ENCODE measurements at places on chromosomes 12 and 14.

DNA sequence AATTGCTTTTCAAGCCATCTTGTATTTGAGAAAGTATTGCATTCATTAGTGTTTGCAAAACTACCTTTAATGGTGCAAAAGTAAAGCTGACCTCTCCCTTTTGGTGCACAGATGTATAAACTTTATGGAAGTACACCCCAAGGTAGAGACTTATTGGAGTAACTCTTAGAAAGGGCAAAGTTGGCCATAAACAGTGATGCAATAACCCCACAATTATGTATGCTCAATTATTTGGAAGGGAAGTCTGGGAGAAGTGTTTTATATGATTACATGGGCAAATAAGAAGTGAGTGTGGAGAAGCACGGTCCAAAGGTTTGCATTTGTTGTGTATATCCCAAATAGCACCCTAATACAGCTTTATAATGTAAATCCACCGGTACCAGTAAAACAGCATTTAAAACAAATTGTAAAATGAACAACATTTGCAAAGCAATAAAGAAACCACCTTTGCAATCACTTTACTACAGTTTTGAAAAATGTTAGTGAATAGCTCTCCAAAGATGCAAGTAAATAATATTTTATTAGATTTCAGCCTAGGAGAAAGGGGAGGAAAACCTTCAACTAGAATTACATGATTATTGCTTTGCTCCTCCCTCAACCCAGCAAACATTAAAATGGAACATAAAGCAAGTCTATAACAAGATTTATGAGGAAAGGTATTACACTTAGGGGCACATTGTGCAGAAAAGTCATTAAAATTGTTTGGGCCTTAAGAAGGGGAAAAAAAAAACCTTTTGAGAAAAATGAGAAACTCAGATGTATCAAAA, 70.5 kb downstream of the HMGA2 start:
- DNase-seq: no peak

DNA sequence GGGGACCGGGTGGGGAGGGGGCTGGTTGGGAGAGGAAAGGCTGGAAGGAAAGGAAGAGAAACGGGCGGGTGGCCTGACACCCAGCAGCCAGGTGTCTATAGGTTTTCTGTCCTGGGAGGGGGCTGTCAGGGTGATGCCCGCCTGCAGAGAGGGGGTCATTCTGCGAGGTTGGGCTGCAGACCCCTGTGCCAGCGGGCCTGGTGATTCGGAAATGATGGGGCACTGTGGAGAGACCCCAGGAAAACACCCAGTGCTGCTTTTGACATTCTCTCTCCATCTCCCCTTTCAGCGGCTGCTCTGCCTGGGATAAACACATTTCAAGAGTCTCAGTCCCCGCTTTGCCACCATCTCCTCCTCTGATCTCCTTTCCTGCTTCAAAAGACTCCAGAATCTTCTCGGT, 168.5 kb upstream of the RTL1 start:
- DNase-seq: no peak

DNA sequence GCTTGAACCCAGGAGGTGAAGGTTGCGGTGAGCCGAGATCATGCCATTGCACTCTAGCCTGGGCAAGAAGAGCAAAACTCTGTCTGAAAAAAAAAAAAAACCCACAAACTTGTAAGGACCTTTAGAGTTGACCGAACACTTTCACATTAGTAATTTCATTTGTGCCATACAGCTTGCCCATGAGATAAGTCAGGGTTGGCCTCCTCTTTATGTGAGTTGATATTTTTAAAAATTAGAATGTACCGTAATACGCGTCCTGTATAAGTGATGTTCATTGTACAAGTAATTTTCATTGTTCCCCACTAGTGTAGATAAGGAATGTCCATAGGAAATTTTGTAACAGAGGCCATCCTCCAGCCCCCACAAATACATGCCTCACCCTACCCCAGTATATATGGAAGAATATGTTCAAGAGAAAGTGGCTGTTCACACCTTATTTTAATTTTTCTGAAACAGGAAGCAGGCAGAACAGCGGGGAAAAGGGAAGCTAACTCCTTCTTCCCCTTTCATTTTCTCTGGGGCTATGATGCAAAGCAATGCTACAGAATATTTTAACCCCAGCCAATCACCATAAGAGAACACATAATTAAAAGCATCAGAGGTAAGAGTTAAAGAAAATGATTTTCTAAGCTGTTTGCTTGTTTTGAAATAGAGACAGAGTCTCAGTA, 31.9 kb upstream of the HIF1A start:
- no peak for DNase-seq

DNA sequence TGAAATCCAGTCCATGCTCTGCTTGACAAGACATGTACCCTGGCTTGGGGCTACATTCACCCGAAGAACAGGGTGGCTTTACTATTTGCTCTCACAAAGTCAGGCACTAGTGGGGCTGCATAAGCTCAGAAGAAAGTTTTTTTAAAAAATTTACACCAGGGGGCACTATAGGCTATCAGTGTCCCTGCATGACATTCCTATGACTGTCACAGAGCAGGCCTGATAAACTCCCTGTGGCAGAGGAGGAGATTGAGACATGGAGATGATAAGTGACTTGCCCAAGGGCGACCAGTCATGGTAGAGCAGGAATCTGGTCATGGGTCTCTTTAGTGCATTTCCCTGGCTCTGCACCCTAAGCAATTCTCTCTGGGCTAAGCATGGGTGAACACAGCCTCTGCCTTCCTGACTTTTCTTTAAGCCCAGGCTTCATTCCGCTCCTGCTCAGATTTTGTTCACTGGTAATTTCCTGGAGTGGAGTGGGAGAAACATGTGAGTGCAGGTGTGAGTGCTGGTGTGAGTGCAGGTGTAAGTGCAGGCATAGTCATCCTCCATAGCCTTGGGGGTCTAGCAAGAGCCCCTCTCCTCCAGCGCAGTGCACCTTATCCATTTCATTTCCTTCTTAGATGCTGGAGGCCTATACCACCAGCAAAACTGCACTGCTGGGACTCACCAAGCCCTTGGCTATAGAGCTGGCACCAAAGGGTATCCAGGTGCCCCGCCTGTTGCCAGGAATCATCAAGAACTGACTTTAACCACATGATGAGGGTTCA, 91.6 kb downstream of the DHRS2 start:
- DNase-seq: peak; percentile 60

GRCh38 chr12:73225941-73226340, 953.8 kb downstream of the TRHDE start:
- no peak for DNase-seq

Data from HuH-7.5 (cell line).